Activated CD4-positive, alpha-beta memory T cell treated with anti-CD3 and anti-CD28 coated beads, Interleukin-2, amount 10 ng/mL, durations not matched to agents 7 days and 5 days (primary cell): ENCODE measurements at places on chromosomes 12 and 14. TPM values are rescaled to one million over a fixed set of nuclear protein-coding genes. Genes with fewer than 3 reads are reported as not detected.

DNA sequence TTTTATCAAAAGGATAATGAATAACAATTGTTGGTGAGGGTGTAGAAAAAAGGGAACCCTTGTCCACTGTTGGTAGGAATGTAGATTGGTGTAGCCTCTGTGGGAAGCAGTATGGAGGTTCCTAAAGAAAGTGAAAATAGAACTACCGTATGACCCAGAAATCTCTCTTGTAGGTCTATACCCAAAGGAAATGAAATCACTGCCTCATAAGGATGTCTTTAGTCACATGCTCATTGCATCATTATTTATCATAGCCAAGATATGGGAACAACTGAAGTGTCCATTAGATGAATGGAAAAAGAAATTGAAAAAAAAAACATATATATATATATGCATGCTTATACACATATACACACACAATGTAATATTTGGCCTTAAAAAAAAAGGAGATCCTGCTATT lies 158.8 kb upstream of the NPAS3 start:
- DNase-seq = no peak

- DNase-seq = no peak
Observed at GRCh38 chr12:112904571-112904970, 2.2 kb upstream of the OAS1 start.

- DNase-seq = no peak
Observed at GRCh38 chr12:57012600-57013465, 3.5 kb downstream of the TAC3 start.

DNA sequence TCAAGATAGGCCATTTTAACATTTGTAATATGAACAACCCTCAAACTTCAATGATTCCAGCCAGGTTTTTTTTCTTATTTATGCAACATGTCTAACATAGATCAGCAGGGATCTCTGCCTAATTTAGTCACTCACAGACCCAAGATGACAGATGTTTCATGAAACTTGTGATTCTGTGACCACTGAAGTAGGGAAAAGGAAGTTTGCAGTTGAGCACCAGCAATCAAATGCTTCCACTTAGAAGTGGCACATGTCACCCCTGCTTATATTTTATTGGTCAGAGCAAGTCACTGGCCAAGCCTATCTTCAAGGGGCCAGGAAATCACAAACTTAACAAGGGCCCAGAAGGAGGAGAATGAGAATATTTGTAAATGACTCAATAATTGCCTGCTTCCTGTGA lies 150.6 kb downstream of the BCAT1 start:
- no peak for DNase-seq

DNA sequence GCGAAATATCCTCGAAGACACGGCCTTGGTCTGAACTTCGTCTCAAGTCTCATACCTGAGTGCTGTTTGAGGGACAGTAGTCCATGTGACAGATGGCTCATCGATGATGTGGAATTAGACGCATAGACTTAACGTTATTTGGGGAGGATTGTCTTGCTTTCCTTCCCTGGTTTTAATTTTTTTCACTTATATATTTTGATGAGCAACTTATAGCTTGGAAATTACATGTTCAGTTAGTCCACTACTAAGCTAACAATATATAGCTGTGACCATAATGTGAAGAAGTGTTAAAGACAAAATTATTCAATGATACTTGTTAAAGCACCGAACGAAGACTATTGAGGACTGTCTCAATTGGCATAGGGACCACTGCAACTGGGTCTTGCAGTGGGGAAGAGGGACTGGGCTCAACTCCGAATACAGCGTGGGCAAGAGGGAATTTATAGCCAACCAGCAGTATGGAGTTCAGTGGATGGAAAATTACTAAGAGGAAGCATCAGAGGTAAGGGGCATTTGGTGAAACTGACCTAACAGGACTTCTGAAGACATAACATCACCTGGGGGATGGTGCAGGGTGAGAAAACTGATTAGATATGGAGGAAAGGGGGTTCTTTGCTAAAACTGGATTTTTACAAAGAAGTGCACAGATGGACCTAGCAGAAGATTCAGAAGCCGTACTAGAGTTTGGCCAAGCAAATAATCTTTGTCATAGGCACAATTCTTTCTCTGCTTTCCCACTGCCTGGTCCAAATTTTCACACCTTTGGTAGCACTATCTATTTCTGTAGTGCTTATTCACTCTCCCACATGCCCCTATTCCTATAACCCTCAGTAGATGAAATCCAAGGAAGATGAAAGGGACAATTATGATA lies 910 bp upstream of the TM7SF3 start:
- DNase-seq = no peak

POTEG gene
- total RNA-seq = not detected

DNA sequence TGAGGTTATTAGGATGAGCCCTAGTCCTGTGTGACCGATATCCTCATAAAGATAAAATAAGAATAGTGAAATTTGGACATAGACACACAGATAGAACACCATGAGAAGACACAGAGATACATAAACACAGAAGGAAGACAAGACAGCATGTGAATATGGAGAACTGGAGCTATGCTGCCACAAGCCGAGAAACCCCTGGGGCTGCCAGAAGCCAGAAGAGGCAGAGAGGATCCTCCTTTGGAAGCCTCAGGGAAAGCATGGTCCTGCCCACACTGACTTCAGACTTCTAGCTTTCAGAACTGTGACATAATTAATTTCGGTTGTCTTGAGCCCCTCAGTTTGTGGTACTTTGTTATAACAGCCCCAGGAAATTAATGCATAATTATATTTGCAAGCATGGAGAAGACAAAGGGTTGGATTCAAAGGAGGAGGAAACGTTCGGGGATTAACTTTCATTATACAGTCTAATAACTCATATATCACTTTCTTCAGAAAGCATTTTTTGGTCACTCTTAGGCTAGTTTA lies 1501.8 kb upstream of the FLRT2 start:
- no peak for DNase-seq

PTGER2 gene
- 112 TPM for total RNA-seq

DNA sequence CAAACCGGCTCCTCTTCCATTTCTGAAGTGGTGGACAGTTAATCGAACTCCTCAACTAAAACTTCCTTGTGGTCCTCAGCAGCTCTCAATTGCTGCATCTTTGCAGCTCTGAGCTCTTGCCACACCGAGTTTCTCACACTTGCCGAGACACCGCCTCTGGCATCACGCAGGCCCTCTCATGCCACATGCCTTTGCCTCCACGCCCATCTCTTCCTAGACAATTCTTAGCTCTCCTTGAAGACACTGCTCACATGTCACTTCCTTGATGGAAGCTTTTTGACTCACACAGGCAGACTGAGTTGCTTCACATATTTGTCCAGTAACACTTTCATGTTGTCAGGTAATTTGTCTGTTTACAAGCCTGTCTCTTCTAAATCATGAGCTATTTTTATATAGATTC lies 29.2 kb downstream of the KCNA1 start:
- no peak for DNase-seq

GRCh38 chr12:26028953-26029735 lies 70.7 kb downstream of the RASSF8 start:
- DNase-seq = peak; percentile 18

- peak; percentile 23 for DNase-seq
Observed at GRCh38 chr14:102085488-102085887, 1.4 kb downstream of the HSP90AA1 start.

DNA sequence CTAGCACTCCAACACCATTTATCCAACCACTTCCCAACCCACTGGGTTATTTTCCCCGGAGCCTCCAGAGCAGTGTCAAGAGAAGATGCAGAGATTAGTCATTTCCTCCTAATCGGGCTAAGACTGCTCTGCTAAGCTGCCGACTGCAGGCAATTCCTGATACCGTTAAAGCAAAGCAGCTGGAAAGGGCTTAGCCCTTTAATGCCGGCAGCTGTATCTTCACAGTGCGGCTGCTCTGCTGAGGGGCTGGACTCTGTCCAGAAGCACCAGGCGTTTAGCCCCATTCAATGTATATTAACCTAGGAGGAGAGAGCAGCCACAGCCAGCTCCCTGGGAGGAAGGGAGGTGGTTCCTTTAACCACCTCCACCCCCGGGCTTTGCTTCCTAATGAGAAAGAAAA lies 11.1 kb downstream of the AQP6 start:
- DNase-seq = no peak

TAS2R20 gene
- 0.50 TPM for total RNA-seq

SYT1 gene
- total RNA-seq = not detected

GRCh38 chr14:75831455-75831854 lies 150.3 kb downstream of the TGFB3 start:
- peak; percentile 60 for DNase-seq

DNA sequence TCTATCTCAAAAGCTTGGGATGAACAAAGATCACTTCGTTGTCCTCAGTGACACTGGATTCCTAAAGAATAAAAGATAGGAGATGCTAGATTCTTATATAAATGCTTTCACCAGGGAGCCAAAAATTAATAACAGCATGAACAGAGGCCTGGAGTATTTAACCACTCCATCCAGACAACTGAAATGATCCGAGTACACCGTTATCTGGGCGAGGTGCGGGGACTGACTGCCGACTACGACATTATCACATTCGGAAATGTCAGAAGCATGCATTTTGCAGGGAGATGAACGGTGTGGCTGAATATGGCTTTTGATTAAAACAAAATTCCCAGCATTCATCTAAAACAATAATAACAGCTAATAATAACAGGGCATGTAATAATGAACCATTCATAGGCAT lies 56.6 kb downstream of the TRPV4 start:
- DNase-seq = no peak

SLC25A47 gene
- total RNA-seq = not detected

DNA sequence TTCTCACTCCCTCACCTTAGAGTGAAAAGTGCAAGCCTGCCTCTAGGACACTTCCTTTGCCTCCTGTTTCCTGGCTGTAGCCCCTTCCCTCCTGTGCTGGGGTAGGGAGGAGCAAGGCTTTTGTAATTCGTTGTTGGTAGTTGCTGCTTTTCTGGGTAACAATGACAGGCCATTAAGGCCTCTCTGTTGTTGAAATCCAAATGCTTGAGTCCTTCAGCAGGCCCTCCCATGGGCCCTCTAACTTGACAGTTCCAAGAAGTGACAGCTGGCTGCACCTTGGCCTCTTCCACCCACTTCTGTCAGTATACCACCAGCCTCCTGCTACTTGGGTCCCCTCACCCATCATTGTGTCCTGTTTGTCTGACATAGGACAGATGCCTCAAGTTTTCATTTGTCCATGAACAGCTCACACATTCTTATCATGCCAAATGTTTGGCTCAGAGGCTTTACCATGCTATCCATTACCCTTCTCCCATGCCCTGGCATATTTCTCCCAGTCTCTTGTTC lies 103.7 kb upstream of the PDE3A start:
- DNase-seq = no peak

- no peak for DNase-seq
Observed at GRCh38 chr12:30582943-30583342, 112.7 kb downstream of the IPO8 start.

TRPV4 gene
- not detected for total RNA-seq

- DNase-seq = no peak
Observed at GRCh38 chr14:60350366-60350720, 101.3 kb downstream of the PPM1A start.

DNA sequence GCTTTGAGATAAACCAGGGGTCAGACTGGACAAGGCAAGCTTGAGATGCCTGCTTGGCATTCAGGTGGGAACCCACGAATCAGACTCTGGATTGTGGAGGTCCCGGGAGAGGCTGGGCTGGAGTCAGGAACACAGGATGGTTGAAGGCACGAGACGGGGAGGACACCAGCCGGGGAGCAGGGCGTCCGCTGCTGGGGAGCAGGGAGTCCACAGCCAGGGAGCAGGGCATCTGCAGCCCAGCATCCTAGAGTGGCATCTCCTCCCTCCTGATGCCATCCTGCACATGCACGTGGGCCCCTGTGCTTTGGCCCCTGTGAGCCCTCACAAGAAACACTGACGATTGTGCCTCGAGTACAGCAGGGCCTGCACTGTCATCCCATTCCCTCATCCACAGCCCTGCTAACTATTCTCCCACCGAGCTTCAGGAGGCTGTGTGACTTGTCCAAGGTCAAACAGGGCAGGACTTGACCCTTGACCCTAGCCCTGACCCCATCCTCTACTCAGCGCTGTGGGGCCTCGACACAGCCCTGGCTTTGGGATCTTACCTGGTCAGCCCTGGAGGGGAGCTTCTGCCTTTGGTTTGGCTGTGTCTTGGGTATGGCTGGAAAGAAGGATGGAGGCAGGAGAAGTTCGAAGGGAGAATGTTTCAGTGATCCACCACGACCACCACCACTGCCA lies 45.1 kb downstream of the CFAP251 start:
- no peak for DNase-seq

- no peak for DNase-seq
Observed at GRCh38 chr12:39605501-39605900, 14.1 kb downstream of the ABCD2 start.

DNA sequence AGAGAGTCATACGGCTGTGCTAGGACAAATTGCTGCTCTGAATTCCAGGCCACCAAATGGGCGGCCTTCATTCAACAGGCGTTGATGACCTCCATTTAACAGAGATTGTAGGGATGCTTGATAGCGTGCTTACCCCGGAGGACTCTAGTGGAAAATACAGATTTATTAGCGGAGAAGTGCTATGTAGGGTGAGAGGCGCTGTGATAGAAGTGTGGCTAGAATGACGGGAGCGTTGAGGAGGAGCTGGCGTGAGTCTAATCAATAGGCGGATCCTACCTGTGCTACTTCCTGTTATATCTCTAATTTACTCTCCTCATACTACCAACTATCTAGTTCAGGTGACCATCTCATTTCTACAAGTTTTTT lies 668 bp downstream of the MRPS35 start:
- DNase-seq = peak; percentile 21

DNA sequence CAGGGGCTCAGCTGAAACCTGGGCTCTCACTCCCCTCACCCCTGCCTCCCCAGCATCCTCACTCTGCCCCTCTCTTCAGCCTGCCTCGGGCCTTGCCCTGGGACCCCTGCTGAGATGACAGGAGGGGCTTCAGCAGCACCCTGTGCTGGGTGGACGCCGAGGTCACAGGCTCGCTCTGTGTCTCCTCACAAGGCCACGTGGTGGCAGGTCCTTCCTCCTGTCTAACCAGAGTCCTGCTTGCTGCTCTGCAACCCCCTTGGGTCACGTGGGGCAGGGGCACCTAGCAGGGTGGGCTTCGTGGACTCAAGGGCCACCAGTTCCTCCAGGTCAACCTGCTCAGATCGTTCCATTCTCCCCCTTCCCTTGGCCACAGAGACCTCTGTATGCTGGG lies 90.4 kb downstream of the TMEM121 start:
- DNase-seq = peak; percentile 16

- DNase-seq = no peak
Observed at GRCh38 chr12:9991876-9992275, 7.0 kb downstream of the CLEC1B start.

DNA sequence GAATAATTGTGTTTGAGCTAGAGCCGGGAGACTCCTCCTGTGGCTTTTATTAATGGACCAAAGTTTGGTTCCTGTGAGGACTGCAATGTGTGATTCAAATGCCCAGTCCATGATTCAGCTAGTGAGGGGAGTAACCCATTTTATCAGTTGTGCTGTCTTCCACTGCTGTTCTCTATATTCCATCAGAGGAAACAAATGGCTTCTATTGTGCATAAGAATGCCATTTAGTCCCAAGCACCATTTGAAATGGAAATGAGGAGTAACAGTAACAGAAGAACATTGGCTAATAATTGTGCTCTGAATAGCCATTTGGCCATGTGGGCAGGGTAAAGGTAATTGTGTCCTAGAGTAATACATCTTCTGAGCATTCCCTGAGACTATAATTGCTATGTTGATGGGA lies 642.7 kb downstream of the DIO2 start:
- no peak for DNase-seq

GRCh38 chr14:30805284-30805683 lies 69.1 kb upstream of the COCH start:
- DNase-seq = no peak
